ENCODE measurements at places on chromosomes 1 and 21.

GRCh38 chr1:113307771-113308445, 82.4 kb upstream of the MAGI3 start:
- DNase-seq: no peak

GRCh38 chr1:239914751-239915231, 176.9 kb upstream of the FMN2 start:
- no peak for DNase-seq

GRCh38 chr1:20534659-20535417, 17.5 kb upstream of the FAM43B start:
- DNase-seq: no peak

DNA sequence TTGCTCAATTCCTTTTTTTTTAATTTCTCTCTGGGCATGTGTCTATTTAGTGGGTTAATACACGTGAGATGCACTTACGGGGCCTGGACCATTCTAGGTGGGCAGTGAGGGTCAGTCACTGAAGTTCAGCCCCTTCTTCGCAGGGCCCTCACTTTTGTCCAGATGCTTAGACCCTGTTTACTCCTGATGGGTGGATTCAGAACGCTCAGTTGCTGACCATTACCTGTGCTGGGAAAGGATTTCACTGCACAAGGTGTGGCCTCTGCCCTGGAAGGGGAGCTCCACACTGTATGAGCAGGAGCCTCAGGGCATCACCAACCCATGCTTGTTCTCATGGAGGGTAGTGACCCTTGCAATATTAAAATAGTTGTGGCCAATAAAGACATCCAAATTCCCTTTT, 4.5 kb downstream of the PRAMEF12 start:
- no peak for DNase-seq

GRCh38 chr1:71572038-71572437, 491.2 kb upstream of the ZRANB2 start:
- no peak for DNase-seq

GRCh38 chr1:117120774-117121588, 568 bp downstream of the TRIM45 start:
- no peak for DNase-seq

GRCh38 chr1:153490272-153491051, 30.0 kb upstream of the S100A7 start:
- DNase-seq: peak; percentile 77

DNA sequence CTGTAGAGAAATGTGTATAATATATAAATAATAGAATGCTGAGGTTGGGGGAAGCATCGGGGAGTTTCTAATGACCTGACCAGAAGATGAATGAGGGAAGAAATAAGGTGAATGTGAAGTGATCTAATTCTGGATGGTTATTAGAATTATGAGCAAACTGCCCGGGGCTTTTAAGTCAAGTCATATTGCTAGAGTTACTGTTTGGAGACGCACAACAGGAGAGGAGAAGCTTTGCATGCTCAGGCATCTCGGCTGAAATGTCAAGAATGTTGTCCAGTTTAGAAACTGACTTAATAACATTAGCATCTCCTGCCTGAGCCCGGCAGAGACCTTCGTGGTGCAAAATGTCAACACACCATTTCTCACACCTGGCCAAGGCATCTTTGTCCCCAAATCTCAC, 119.1 kb downstream of the RRAGC start:
- DNase-seq: no peak

- DNase-seq: no peak
These were observed 185.0 kb upstream of the KCNK2 start for GRCh38 chr1:214897581-214897980.

GRCh38 chr1:215517441-215517891, 49.6 kb upstream of the KCTD3 start:
- no peak for DNase-seq

- DNase-seq: no peak
These were observed 16.6 kb downstream of the DDAH1 start for GRCh38 chr1:85448358-85448757.

DNA sequence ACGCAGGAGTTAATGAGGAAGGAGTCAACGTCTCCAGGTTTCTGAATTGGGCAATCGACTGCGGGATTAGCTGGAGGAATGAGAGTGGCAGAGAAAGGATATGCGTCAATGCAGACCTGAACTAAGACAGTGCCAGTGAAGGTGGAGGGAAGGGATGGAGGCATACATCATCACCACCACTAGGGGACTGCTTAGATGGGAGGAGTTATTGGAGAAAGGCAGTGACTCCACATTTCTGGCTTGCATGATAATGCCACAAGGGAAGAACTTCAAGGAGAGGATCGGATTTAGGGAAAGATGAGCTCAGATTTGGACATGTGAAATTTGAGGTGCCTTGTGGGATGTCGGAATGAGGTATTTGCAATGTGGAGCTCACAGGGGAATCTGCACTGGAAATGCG, 17.5 kb downstream of the VASH2 start:
- DNase-seq: no peak

- DNase-seq: no peak
These were observed at the start of gene HIVEP3 for GRCh38 chr1:41918450-41919043. TSS of gene HIVEP3 (minus strand) at chr1:41918922.

- no peak for DNase-seq
These were observed 39.4 kb upstream of the ZFYVE9 start for GRCh38 chr1:52102336-52103013.

DNA sequence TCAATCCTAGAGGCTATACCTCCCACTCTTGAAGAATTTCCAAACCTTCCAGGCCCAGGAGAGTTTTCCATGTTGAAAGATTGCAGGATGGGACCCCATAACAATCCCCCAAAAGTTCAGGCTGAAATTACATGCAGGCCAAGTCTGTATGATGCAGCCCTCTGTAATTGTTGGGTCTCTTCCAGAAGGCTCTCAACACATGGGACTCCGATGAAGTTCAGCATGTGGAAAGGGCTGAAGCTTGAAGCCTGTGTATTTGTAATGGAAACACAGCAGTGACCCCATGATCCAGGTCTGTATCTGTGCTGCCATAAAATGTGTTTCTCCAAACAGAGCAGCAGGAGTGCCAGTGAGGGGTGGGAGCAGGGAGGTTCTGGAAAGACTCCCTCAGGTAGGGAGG, 202.5 kb upstream of the LYPLAL1 start:
- DNase-seq: no peak

DNA sequence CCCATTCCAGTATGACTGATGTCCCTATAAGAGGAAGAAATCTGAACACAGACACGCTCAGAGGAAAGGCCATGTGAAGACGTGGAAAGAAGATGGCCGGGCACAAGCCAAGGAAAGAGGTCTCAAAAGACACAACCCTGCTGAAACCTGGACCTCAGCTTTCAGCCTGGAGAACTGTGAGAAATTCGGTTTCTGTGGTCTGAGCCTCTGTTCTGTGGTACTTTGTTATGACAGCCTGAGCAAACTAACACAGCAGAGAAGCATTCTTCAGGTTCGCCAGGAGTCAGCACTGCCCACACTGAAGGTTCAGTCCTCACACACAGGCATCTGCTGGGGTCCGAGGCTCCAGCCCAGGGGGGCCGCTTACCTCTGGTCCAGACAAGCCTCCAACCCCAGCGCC, 37.7 kb downstream of the SEC16B start:
- DNase-seq: no peak

GRCh38 chr1:29234471-29234870, 1.9 kb upstream of the PTPRU start:
- no peak for DNase-seq

DNA sequence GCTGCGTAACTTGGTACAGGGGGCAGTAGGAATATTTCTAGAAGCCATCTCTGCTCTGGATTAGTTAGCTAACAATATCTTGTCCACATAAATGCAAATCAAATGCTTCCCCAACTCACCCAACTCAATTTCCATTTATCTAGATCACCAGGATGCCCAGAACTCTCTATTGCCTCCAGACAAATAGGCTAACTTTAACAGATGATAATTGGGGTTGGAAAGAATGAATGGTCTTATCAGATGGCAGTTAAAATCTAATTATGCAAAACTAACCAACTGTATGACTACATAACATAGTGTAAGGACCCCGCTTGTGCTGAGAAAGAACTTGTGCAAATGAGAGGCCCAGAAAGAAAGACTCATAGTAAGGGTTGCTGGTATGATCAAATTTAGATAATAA, 1024.8 kb downstream of the PLA2G4A start:
- DNase-seq: no peak

- no peak for DNase-seq
These were observed 630 bp downstream of the MTF2 start for GRCh38 chr1:93079685-93080141.

DNA sequence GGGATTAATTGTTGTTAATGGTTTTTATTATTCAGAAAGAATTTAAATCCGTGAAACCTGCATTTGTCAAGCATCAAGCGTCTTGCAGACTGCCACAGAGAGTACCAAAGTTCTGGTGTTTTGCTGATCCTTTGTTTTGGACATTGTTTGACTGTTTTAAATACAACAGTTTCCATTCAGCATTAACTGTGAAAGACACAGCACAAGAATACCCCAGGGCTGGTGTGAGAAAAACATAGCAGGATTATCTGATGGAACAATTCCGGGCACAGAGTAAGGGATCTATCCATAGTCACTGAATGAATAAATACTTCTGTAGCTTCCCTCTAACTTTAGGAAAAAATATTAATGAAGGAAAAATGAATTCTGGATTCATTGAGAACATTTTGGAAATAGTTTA, 202.3 kb downstream of the LTN1 start:
- DNase-seq: no peak

GRCh38 chr1:9687120-9687873, 35.8 kb downstream of the PIK3CD start:
- DNase-seq: no peak

GRCh38 chr1:71193153-71193552, 112.3 kb upstream of the ZRANB2 start:
- no peak for DNase-seq

GRCh38 chr1:99849413-99849743, 783 bp upstream of the AGL start:
- no peak for DNase-seq

DNA sequence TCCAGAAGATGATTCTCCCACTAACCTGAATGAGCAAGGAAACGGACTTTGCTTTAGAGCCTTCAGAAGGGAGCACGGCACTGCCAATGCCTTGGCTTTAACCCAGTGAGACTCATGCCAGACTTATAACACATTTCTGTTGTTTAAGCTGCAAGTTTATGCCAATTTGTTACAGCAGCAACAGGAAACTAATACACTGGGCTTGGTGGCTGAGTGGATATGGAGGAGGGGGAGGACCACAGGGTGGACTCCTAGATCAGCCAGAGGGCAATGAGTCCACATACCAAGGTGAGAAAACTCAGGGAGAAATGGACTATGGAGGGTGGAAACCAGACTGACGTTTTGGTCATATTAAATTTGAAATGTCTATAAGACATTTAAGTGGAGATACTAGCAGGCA, 156.2 kb upstream of the KCNJ6 start:
- no peak for DNase-seq

DNA sequence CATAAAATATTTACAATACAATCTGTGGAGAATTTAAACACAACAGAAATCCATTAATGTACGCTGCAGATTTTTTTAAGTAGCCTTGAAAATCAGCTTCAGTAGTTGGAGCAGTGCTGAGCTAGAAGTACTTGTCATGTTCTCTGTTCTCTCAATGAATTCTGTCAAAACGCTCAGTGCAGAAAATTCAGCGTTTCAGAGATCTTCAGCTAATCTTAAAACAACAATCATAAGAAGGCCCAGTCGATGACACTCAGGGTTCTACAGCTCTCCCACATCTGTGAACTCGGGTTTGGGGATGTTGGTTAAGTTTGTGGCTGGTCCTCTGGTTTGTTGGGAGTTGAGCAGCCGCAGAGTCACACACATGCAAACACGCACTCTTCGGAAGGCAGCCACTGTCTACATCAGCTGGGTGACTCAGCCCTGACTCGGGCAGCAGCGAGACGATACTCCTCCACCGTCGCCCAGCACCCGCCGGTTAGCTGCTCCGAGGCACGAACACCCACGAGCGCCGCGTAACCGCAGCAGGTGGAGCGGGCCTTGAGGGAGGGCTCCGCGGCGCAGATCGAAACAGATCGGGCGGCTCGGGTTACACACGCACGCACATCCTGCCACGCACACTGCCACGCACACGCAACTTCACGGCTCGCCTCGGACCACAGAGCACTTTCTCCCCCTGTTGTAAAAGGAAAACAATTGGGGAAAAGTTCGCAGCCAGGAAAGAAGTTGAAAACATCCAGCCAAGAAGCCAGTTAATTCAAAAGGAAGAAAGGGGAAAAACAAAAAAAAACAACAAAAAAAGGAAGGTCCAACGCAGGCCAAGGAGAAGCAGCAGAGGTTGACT, 161.2 kb downstream of the RUNX1 start:
- no peak for DNase-seq

DNA sequence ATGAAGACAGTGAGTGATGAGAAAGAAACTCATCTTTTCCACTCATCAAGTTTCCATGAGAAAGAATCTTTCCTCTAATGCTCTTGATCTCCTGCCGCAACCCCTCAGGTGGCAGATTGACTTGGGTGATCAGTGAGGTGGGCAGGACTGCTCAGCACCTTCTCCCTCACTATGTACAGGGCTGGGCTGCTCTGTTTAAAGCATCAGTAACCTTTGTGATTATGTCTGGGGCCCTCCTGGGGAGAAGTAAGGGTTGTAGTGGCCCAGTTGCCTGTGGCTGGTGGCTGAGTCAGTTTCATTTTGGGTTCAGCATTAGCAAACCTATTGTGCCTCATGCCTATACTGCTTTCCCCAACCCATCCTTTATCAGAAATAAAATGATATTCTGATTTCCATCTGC, 366.0 kb downstream of the TTLL7 start:
- DNase-seq: no peak

GRCh38 chr1:156492591-156493080, 7.9 kb downstream of the MEF2D start:
- DNase-seq: no peak

GRCh38 chr1:30138891-30139290, 584.5 kb downstream of the MATN1 start:
- no peak for DNase-seq

DNA sequence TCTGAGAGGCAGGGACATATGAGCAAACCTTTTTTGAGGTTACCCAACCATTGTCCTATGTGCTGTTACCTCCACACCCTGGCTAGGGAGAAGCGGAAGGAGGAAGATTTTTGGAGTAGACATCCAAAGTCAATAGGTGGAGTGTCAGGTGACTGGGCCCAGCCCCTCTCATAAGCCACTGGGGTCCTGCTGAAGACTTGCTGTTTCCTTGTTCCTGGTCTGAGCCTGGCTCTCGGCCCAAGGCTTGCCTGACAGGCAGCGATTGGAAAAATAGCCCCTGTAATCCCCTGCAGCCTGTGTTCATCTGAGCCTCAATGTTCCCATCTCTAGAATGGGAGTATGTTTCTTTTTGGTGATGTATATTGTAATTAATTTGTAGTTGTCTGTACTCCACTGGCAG, 6.9 kb upstream of the PIGR start:
- DNase-seq: peak; percentile 11

- DNase-seq: no peak
These were observed at the start of gene TPTE for GRCh38 chr21:10521091-10521598. TSS of gene TPTE (plus strand) at chr21:10521583. CDS start at chr21:10538724, 17,141 bp downstream.

- DNase-seq: no peak
These were observed 98.4 kb downstream of the TTLL7 start for GRCh38 chr1:83900524-83900923.

DNA sequence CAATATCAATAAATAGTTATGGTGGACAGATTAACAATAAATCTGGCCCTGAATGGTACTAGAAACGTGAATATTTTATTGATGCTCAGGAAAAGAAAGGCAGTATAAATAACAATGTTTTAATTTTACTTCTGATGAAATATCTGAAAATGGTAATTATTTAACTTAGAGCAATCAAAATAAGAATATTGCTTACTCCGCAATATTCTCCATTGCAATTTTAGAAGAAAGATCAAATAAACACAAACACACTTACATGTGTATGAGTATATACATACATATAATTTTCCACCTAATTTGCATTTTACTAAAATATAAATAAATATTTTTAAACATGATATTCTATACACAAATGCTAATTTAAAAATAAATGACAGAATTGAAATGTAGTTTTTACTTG, 1130.5 kb downstream of the NCAM2 start:
- no peak for DNase-seq
